Activated T-helper 9 cell treated with anti-CD3 and anti-CD28 coated beads, Interleukin-2, amount 50 U/mL, for 16 hours (primary cell): ENCODE measurements at places on chromosomes 7 and 10.

DNA sequence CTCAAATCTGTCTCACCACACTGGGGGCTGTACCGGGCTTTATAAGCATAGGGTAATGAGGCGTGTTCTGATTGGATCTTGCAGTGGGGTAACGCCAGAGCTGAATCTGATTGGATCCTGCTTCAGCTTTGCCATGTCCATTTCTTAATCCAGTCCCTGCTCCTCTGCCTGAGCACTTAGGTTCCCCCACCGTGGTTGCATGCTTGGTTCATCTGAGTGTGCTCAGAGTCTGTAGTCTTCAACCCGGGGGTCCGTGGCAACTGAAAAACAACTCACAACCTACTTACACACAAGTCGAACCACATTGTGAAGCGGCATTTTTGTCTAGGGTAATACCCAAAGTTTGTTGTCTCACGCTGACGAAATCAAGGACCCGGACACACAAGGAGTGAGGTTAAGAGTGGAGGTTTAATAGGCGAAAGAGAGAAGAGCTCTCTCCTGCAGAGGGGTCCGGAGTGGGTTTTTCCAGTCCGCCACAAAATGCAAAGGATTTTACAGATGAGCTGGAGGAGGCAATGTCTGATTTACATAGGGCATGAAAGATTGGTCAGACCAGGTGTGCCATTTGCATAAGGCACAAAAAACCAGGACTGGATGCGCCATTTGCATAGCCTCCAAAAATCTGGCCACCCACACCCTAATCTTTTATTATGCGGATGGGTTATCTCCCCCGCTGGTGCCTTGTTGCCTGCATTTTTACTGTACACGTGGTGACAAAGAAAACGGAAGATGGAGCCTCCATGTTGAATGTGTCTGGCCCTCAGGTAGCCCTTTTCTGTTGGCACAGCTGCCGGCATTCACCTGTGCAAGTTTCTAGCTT lies 641.8 kb upstream of the FOXK1 start:
- DNase-seq: no peak

DNA sequence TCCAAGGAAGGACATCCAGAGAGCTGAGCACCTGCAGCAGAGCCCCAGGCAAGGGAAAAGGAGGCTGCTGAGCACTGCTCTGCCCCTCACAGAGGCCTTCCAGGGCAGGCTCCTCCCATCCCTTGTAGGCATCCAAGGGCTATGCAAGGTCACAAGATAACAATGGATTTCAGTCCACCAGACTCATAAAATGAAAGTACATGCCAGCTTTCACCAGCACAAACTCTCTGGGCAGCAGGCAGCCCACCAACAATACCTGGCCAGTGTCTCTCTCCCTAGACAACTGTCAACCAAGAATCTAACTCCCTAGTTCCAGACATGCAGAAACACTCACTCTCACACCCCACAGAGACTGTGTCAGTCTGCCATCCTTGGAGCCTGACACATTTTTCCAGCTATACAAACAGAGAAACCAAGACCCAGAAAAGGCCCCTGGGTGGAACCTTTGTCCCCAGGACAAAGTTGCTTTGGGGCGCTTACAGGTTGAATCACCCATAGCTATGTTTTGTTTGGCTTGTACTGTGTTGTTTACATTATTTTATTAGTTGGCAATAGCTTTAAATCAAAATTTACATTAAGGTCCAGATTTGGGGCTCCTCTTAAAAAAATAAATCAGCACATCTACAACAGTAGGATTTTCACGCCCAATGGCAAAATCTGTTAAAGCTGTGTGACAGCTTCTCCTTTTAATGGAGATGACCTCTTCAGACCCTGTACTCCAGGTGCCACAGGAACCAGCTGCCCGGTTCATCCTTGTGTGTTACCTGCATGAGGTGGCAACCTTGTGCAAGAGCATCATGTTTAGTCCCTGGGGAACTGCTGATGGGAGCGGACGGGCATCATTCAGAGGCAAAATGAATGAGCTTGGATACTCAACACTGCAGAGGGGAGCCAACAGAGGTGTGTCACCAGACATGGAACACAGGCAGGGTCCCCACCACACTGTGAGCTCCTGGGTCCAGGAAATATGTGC lies 5.2 kb downstream of the GRID1 start:
- no peak for DNase-seq

DNA sequence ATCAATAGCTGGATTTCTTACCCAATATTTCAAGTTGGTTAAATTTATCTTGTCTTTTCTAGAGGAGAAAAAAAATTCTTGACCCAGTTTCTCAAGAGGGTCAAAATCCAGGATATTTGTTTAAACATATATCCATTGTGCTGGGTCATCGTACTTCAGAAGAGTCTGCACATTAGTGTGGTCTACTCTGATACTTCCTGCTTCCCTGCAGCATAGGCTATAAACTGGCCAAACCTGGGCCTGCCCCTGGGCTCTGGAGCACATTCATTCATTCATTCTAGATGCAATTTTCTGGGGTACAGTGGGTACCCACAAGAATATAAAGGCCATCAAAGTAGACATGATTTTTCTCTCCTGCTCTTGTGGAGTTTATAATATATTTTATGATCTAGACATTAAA lies 142.1 kb upstream of the WNT16 start:
- DNase-seq: no peak

DNA sequence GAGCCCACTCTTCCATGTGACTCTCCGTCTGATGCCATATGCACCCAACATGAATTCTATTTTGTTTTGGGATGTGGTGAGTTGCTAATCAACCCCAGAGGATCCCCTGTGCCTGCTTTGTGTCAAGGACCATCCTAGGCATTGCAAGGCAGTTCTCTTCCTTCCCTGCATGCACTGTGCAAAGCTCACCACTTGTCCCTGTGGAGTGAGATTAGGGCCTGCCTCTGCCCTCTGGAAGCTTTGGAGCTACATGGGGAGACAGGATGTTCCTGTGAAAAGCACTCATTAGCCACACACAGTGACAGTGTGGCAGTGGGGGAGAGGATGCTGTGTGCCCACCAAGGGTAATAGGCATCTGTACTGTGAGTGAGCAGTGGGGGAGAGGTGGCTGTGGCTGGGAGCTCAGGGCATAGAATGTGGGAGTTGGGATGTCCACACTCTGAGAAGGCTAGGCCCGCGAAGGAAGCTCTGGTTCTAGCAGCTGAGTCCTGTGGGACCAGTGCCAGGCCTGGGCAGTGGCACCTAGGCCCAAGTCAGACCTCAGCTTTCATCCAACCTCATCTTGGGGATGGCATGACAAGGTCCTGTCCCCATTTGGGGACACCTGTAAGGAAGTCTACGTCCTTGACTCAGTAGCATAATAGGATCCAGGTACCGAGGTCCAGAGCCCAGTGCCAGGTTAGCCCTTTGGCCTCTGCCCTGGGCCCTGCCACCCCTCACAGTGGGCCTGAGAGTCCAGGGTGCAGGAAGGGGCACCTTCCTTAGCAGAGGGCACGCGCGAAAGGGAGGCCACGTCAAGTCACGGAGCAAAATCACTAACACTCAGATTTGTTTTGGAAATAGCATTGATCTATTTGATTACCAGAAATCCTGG lies 6.6 kb downstream of the ADRA2A start:
- DNase-seq: no peak

DNA sequence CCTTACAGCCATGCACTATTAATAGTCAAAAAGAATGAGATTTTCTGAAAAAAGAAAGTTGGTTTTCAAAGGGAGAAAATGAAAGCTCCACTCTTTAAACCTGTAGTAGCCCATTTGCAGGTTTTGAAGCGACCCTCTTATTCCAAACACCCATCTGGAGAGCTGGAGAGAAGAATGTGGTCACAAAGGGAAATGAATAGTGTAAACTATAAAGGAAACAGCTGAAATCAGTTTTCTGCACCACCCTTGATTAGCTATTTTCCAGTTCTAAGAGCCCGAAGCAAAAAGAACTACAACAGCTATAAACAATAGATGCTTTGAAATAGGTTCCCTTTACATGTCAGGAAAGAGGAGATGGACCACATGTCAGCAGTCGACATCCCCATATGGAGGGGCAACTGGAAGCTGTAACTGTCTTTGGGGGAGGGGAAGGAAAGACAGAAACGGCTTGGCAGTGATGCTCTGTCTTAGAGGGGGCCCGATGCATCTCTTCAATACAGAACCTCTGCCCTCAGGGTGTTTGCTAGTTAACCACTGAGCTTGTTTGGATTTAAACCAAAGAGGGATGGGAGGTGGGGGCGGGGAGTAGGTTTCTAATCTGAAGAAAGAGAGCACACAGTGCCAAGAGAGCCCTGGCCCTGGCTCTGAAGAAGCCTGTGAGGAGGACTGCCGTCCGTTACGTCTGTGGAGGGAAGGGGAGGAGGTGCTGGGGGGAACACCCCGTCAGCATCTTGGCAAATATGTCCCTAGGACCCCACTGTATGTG lies 55.3 kb downstream of the CPVL start:
- DNase-seq: no peak

DNA sequence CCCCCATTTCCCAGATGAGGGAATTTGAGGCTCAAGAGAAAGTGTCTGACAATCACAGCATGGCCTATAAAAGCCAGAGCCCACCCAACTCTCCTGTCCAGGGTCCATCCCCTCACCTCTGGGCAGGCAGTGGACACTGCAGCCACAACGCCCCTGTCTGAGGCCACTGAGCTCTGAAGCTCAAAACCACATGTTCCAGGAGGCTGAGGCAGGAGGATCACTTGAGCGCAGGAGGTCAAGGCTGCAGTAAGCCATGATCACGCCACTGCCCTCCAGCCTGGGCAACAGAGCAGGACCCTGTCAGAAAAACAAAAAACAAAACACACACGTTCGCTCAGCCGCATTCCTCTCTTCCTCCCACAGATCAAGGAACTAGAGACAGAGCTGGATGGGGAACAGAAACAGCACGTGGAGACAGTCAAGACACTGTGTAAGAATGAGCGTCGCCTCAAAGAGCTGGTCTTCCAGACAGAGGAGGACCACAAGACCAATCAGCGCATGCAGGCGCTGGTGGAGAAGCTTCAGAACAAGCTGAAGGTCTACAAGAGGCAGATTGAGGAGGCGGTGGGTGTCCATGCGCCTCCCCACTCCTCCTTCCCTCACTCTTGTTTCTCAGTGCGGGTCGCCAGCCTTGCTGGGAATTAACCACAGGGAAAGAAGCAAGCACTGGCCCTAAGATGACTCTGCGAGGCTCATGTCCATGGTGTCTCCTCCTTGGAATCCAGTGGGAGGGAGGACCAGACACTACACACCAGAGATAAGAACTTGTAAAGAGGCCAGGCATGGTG lies 20.0 kb upstream of the ARPC1A start:
- DNase-seq: no peak

- DNase-seq: peak; percentile 3
These were observed 24.6 kb upstream of the MKLN1 start for GRCh38 chr7:131302876-131303707.

GRCh38 chr7:41093141-41093540 lies 609.7 kb downstream of the INHBA start:
- no peak for DNase-seq

DNA sequence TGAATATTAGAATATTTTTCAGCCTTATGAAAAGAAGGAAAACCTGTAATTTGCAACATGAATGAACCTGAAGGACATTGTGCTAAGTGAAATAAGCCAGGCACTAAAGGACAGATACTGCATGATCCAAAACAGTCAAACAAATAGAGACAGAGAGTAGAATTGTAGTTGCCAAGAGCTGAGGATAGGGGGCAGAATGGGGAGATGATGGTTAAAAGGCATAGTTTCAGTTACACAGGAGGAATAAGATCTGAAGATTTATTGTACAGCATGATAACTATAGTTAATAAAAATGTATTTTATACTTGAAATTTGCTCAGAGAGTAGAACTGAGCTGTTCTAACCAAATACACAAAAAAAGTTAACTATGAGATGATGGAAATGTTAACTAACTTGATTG lies 149.0 kb upstream of the TMEM106B start:
- DNase-seq: no peak

GRCh38 chr10:60679388-60679990 lies 98.8 kb upstream of the CDK1 start:
- DNase-seq: no peak

DNA sequence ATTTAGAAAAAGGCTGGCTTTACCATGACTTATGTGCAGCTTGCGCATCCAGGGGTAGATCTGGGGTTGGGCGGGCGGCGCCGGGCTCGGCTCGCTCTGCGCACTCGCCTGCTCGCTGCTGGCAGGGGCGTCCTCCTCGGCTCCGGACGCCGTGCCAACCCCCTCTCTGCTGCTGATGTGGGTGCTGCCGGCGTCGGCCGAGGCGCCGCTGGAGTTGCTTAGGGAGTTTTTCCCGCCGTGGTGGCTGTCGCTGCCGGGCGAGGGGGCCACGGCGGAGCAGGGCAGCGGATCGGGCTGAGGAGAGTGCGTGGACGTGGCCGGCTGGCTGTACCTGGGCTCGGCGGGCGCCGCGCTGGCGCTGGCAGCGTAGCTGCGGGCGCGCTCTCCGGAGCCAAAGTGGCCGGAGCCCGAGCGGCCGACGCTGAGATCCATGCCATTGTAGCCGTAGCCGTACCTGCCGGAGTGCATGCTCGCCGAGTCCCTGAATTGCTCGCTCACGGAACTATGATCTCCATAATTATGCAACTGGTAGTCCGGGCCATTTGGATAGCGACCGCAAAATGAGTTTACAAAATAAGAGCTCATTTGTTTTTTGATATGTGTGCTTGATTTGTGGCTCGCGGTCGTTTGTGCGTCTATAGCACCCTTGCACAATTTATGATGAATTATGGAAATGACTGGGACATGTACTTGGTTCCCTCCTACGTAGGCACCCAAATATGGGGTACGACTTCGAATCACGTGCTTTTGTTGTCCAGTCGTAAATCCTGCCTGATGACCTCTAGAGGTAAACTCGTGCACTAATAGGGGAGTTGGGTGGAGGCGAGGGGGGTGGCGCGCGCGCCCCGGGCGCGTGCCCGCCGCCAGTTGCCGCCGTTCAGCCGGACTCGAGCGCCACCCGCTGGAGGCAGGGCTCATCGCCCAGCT lies at the start of gene HOXA5:
Gene HOXA5, minus strand, starts transcription at position 659 of the 927 bp plus-strand sequence. Its CDS starts 74 bp downstream, at position 585.
- no peak for DNase-seq

DNA sequence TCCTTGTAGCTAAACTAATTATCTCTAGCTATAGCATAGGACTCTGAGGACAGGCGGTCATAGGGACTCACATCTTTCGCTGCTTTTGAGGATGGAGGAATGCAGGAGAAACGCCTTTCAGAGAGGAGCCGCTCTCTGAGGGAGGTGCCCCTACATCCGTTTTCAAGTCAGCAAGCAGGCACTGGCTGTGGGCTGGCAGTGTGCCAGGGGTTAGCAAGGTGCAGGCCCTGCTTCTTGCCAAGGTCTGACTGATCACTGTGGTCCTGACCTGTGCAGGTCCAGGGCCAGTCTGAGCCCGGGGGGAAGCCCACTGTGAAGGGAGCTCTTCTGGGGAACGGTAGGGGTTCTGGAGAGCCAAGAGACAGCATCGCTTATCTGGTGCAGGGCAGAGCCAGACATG lies 89.4 kb downstream of the SH3PXD2A start:
- DNase-seq: peak; percentile 66

- no peak for DNase-seq
These were observed 180.0 kb downstream of the FGFR2 start for GRCh38 chr10:121418126-121418777.
